ENCODE measurements at places on chromosomes 5 and 9. TPM values are rescaled to one million over a fixed set of nuclear protein-coding genes. Genes with fewer than 3 reads are reported as not detected.

Gene CYFIP2
- 6.7 TPM for polyA plus RNA-seq

Gene OTULINL
- polyA plus RNA-seq: 0.09 TPM

Gene RNF208
- 1.6 TPM for polyA plus RNA-seq

Gene SPINK7
- polyA plus RNA-seq: not detected

Gene SQSTM1
- polyA plus RNA-seq: 201 TPM

Gene MEGF10
- polyA plus RNA-seq: not detected

Gene NDUFA8
- 98.1 TPM for polyA plus RNA-seq

Gene C5orf58
- polyA plus RNA-seq: not detected

Gene ENTPD8
- polyA plus RNA-seq: 0.07 TPM

Gene COL15A1
- 3.1 TPM for polyA plus RNA-seq

Gene CDC14B
- polyA plus RNA-seq: 9.7 TPM

Gene RHOBTB3
- polyA plus RNA-seq: 118 TPM

- DNase-seq: peak; percentile 82
Observed at GRCh38 chr5:139294374-139295165, 1.0 kb downstream of the MATR3 start.

GRCh38 chr5:74200560-74200959, 440.0 kb downstream of the ENC1 start:
- DNase-seq: no peak

DNA sequence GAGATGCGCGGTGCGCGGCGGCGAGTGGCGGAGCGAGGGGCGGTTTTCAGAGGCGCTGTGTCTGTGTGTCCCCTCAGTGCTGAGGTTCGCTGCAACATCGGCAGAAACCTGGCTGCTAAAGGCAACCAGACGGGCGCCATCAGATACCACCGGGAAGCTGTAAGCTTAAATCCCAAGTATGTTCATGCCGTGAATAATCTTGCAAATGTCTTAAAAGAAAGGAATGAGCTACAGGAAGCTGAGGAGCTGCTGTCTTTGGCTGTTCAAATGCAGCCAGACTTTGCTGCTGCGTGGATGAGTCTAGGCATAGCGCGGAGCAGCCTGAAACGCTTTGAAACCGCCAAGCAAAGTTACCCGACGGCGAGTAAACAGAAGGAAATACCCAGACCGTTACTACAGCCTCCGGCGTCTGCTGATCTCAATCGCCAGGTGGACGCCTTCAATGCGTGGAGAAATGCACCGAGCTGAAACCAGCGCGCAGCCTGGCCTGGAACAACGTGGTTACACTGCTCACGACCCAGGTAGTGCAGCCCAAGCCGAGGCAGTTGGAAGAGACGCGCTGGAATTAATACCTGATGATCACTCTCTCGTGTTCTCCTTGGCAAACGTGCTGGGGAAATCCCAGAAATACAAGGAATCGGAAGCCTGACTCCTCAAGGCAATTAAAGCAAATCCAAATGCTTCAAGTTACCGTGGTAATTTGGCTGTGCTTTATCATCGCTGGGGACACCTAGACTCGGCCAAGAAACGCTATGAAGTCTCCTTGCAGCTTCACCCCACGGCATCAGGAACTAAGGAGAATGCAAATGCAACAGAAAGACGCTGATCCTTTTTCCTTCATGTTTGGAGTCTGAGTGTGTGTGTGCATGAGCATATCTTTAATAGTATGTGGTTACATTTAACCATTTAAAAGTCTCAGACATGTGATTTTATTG, 15.9 kb downstream of the OR2V1 start:
- DNase-seq: peak; percentile 46

DNA sequence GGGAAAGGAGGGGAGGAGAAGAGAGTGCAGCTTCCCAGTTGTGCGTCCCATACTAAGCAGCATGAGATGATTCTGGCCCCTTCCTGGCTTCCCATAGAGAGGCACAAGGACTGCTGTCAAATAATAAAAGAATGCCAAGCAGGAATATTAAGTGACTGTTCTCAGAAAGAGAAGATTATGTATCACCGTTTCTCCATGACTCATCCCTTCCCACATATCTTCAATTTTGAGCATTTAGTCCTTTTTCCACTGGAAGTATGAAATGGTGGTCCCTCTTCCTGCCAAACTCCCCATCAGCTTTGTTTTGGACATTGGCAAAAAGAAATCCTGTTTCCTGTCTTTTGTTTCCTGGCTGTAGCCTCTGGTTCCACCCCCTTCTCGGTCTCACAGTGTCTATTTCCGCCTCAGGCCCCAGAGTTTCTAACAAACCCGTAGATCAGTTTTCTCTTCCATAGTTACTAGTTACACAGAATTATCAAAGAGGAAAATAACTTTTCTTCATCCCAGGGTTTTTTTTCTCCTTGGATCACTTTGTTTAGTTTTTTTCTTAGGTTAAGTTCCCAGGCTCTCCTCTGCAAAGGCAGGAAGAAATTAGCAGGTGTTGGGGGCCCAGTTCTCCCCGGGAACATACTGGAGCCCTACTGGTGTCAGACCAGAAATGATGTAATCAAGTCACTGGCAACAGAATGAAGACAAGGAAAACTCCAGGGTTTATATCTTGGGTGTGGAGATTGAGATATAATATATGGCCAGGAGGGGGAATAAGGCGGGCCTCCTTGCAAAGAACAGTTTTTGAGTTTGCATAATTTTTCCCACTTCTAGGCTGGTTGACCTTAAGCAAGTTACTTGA, 26.4 kb upstream of the ARHGAP26 start:
- peak; percentile 31 for DNase-seq

GRCh38 chr5:10319202-10319851, 11.6 kb upstream of the CMBL start:
- DNase-seq: peak; percentile 49

DNA sequence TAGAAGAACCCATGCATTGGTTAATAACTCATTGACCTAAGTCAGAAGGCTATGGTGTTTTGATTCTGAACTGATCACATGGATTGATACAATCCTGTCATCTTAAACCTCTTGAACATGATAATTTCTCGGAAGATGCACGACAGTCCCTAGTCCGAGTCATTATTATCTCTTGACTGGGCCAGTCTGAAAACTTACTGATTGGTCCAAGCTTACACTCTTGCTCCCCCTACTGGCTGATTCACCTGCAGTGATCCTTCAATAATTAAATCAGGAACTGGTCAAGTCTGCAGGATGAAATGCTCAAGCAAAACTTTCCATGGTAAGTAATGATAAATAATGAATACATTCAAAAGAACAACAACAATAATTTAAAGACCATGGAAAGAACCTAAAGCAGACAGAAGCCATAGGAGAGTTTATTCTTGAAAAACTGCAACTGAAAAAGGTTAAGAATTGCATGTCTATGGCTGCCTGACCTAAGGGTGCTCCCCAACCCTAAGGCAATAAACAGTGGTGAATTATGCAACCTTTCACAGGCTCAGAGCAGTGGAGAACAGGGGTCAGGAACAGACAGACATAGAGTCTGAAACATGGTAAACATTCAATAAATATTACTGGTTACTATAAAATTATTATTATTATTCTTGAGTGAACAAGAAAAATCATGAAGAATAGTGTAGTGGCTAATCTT, 79.3 kb downstream of the BRINP1 start:
- DNase-seq: no peak

DNA sequence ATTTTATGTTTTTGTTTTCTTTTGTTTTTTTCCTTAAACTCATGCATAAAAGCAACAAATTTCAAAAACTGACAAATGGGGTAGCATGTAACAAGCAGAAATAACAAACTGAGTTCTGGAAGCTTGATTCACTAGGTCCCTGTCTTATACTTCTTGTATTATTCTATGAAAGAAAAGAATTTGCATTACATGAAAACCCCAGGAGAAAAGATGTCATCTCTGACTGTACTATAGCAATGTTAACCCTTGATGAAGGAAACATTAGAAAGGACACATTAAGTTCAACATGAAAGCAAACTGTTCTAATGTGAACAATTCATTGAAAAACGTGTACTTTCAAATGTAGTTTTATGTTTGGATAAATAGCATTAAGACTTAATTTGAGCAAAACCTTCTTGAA, 9.2 kb downstream of the RAB14 start:
- DNase-seq: no peak

GRCh38 chr5:132053483-132053882, 7.0 kb upstream of the IL3 start:
- no peak for DNase-seq

DNA sequence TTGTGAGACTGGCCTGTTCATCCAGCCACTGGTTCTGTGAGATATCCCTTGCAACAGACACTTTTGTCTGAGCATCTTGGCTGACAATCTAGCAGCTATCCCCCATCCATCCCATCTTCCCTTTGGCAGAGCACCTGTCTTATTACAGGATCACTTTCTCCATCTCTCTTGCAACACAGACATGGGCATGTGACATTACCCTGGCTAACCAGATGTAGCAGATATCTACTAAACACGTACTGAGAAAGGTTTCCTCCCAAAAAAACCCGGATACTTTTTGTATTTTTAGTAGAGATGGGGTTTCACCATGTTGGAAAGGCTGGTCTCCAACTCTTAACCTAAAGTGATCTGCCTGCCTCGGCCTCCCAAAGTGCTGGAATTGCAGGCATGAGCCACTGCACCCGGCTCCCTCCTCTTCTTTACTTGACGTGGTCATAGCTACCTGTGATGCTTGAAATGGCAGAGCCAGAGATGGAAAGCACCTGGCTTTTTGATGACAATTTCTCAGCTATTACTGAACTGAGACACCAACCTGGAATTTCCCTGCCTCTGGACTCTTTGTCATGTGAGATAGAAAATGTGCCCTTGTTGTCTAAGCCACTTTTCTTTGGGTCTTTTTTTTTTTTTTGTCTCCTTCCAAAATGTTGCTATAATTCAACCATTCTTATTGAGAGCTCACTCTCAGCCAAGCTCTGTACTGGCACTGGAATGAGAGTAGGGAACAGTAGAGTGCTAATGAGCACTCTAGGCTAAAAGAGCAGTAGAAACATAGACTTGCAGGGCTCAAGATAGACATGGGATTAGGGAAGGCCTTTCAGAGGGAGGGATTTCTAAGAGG, 32.6 kb downstream of the FNBP1 start:
- no peak for DNase-seq

GRCh38 chr5:56112526-56113121, 117.9 kb upstream of the IL6ST start:
- peak; percentile 49 for DNase-seq

DNA sequence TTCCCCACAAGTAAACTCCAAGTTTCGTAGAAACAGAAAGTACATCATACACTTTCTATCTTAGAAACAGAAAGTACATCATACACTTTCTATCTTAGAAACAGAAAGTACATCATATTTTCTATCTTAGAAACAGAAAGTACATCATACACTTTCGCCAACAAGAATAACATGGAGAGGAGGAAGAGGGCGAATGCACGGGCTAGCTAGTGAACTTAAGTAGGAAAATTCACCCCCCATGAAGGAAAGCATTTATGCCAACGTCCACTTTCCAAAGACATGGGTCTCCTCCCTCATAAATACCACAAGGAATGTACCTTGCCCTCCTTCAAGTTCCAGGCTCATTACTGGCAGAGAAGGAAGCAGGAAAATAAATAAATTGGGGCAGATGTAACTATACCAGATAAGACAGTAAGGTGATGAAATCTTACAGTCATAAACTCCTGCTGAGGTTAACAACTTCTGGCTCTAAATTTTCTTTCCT, 64.7 kb downstream of the FRMD3 start:
- no peak for DNase-seq

DNA sequence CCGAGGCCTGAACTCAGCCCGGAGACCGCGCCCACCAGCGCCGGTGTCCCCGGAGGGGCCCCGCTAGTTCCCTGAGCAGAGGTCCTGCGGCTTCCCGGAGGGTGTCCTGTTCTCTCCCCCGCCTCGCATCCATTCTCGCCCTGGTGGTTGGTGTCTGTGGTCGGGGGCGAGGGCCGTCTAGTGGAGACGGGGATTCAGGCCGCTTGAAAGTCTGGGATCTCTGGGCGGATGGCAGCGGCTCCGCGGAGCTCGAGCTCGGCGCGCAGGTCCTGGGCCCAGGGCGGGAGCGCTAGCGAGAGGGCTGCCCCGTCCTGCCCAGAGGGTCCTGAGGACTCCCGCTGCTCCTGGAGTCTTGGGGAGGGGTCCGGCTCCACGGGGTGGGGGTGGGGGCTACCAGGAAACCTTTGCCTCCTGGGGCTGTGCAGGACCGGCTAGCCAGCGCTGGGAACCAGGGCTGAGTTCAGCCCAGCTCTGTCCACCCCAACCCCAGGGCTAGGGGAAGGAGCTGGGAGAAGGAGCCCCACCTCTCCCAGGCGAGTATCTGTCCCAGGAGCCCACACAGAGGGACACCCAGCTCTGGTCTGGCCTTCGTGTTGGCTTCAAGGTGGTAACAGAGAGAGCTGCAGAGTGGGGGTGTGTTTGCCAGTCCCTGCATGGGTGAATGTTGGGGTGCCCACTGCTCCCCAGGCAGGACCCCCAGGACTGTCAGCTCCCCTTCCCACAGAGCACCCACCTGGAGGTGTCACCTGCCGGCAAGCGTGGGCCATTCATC, 4.0 kb downstream of the TOR4A start:
- no peak for DNase-seq

- peak; percentile 19 for DNase-seq
Observed at GRCh38 chr9:9747787-9748186, 865.0 kb downstream of the PTPRD start.

GRCh38 chr9:134641173-134641989, at the start of gene COL5A1:
COL5A1 (plus strand) TSS chr9:134641803; CDS start chr9:134642188, 385 bp downstream.
- DNase-seq: peak; percentile 91

DNA sequence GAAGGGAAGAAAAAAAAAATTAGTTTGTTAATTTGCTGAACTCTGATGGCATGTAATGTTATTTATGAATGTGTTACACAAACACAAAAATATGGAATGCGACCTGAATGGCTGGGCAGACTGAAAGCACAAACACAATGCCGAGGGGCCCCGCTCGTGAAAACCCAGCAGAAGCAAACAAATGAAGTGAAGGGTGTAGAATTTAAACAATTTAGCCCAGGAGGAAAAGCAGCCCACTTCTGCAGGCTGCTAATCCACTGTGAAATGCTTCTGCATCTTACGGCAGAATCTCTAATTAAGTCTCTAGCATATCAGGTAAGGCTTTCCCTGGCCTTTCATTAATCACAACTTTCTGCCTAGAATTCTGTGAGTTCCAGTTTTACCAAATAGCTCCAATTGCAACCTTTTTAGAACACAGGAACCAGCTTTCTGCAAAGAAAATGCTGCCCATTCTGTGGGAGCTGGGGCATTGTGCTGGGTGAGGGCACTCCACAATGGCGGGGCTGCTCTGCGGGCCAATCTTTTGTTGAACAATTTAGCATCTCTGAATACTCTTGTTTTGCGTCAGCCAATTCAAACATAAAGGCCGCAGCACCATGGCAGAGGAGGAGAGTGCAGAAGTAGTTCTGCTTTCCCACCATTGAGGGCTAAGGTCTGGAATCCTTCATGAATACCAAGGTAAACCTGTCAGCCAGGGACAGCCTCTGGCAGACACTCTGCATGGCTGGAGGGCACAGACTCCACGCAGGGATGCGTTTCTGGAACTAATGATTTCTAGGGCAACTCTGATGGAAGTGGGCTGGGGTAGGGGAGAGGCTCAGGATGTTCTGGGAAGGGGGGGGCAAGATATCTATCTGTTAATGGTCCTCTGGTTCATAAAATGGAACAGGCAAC, 66.4 kb downstream of the PTCH1 start:
- no peak for DNase-seq

All from IMR-90 (cell line).